Uterus (tissue), 4 donors: ENCODE measurements at places on chromosomes 1 and 21. TPM values are rescaled to one million over a fixed set of nuclear protein-coding genes. Genes with fewer than 3 reads are reported as not detected.

The SPATA21 gene
- not detected for total RNA-seq

The GPR157 gene
- total RNA-seq: 10.7 TPM

DNA sequence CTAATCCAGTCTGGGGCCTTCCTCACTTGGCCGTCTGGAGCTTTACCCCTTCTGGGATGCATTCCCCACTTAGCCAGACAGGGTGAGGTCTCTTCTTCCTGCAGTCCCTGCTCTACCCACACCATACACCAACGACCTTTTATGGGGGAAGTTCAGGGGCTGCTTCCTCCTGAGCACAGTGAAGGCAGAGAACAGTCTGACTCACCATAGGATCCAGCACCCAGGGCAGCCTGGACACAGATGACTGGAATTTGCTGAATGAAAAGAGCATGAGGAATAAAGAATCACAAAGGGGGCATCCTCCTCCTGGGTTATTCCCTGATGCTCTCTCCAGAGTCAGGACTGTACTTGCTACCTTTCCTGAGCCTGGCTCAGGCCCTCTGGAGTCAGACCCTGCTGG is 4.6 kb upstream of the FOXE3 start:
- DNase-seq: no peak

DNA sequence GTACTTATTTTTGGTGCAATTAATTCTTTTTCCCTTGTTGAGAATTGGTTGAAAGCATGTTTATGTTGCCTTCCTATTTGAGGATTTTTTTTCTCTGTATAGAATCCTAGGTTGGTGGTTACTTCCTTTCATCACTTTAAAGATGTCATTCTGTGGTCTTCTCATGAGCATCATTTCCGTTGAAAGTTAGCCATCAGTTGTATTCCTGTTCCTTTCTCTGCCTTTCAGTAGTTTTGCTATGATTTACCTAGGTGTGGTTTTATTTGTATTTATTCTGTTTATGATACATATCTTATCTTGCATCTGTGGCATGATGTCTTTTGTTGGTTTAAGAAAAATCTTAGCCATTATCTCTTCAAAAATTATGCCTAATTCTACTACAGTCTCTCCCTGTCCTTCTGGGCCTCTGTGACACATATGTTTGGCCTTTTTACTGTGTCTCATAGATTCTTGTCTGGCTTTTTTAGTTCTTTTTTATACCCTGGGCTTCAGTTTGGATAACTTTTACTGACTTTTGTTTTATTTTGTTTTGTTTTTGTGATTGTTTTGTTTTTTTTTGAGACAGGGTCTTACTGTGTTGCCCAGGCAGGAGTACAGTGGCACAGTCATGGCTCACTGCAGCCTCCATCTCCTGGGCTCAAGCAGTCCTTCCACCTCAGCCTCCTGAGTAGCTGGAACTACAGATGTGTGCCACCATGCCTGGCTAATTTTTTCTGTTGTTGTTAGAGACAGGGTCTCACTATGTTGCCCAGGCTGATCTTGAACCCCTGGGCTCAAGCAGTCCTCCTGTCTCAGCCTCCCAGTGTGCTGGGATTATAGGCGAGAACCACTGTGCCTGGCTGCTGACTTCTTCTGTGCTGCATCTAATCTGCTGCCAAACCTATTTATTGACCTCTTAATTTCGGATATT is 24.1 kb downstream of the PTGFRN start:
- no peak for DNase-seq

DNA sequence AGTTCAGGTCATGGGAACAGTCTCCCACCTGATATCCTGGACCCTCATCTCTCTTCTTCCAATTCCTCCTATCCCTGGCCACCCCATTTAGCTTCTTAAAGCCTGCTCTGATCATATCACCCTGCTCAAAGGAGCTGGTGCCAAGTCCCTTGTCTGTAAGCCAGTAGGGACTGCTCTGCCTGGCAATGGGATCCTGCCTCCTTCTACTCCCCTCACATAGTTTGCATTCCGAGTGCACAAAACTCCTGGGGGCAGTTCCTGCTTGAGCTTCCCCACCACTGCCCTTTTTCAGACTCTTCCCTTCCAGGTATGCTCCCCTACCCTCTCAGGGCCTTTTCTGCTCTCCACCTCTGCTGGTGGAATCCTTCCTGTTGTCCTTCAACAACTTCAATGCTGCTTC is 48.1 kb downstream of the NGF start:
- no peak for DNase-seq

DNA sequence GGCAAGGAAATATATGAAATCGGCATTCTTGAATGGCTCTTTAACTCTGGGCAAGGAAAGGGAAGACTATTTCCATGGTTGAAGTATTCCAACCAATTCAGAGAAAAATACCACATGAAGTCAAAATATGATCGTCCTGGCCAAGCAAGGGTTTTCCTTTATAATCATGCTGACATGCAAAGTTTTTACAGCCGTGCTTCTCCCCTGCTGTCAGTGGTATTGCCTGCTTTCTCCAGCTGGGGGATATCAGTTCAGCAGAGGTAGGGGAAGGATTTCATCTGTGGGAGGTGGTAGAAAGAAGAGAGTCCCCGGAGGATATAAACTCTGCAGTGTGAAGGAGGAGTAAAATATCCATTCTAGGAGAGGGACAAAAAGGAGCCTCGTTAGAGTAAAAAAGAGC is 322.8 kb downstream of the PAPPA2 start:
- no peak for DNase-seq

DNA sequence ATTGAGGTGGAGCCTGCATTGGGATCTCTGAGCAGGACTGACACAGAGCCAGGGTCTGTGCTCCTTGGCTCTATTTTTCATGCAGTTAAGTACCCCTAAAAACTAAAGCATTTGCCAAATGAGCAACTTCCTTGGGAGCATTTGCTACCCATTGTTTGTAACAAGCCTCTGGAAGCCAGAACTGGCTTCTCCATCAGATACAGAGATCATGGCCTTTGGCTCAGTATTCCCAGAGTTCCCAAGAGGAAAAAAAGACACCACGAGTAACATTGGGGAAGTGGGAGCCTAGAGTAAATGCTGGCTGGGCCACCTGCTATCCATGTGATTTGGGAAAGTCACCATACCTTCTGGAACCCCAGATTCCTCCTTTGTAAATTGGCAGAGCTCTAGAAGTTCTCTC is 44.8 kb downstream of the OPTC start:
- DNase-seq: no peak
